ENCODE measurements at places on chromosomes 16 and 17.

DNA sequence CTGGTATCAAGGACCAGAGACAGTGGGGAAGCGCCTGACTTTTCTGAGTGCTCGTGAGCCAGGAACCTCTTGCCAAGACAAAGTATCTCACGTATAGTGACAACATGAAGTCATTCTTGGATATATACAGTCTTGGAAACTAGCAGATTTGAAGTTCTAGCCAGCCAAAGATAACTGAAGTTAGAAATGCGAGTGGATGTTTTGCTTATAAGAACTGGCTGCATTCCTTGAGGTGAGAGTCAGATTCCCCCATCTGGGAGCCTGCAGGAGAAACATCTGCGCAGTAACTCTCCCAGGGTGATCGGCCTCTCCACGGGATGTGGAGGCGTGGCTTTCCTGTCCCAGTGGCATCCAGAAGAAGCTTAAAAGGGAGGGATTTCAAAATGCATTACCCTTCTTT is 89.8 kb downstream of the SHISA6 start:
- DNase-seq = no peak

DNA sequence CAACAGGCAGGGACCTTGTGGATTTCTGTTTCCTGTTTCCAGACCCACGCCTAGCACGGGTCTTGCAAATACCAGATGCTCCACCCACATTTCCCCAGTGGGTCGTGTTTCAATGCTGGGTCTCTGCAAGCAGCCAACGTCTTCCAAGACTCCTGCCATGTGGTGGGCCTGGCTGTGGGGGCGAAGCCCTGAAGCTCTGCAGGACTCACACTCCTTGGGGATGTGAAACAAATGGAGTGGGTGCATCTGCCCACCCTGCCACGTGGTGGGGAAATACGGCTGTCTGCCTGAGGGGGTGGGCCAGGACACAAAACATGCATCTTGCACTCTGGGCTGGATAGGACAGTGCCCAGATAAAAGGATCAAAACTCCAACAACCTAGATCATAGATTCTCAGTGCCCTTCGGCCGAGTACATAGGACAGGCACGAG is 32.6 kb downstream of the FA2H start:
- DNase-seq = no peak

DNA sequence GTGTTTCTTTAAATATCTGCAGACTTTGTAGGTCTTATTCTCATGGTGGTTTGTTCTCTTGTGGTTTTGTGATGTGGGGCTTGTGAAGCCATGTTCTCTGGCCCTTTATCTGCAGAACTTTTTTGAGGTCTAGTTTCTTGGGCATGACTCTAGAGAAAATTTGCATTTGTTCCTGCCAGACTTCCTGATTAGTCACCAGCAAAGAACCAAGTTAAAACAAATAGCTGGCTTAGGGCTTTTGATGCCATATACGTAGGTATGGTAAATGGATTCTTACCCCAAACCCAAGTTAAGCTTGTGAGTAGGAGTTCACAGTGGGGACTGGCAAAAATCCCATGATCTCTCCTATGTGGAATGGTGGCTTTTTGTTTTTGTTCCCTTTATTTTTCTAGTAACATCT is 68.7 kb upstream of the IRX3 start:
- no peak for DNase-seq

- no peak for DNase-seq
These were observed 163.2 kb downstream of the PPM1E start for GRCh38 chr17:58918884-58919283.

DNA sequence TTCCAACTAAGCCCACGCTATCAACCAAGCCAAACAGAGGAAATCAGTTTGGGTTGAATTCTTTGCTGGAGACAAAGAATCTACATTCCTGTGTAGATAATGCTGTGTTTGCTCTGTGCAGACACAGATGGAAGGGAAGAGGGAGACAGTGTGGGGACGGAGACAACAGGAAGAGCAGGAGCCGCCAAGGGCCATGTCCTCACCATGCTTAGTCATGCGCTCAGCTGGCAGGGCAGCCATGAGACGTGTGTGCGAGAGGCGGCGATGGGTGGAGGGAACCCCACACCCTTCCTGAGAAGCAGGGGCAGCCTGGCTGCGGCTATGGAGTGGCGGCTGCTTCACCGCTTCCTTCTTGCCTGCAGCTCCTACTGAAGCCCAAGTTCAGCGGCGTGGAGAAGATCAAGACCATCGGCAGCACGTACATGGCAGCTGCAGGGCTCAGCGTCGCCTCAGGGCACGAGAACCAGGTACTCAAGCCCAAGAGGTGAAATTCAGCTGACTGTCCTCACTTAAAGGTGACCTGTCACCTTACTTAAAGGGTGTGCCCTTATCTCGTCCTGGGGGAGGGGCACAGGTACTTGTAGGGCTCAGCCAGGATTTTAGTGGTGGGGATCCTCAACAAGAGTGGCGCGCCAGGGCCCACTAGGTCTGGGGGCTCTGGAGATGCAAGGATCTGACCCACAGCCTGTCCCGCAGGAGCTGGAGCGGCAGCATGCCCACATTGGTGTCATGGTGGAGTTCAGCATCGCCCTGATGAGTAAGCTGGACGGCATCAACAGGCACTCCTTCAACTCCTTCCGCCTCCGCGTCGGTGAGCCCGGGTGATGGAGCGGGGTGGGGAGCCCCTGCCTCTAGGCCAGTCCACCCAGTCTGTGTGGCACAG is 47.5 kb downstream of the ADCY7 start:
- peak; percentile 58 for DNase-seq

DNA sequence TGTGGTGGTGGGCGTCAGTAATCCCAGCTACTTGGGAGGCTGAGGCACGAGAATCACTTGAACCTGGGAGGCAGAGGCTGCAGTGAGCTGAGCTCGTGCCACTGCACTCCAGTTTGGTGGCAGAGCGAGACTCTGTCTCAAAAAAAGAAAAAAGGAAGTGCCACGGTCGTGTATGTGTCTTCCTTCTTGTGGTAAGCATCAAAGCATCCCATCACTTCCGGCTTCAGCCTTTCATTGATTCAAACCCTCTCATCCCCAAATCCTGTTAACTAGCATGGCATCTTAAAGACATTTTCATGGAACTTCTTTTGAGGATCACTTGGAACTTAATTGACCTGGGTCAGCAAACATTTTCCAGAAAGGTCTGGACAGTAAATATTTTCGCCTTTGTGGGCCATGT is 126.2 kb downstream of the CPPED1 start:
- DNase-seq = no peak

- DNase-seq = no peak
These were observed 7.7 kb downstream of the HAPSTR1 start for GRCh38 chr16:9099131-9099625.

DNA sequence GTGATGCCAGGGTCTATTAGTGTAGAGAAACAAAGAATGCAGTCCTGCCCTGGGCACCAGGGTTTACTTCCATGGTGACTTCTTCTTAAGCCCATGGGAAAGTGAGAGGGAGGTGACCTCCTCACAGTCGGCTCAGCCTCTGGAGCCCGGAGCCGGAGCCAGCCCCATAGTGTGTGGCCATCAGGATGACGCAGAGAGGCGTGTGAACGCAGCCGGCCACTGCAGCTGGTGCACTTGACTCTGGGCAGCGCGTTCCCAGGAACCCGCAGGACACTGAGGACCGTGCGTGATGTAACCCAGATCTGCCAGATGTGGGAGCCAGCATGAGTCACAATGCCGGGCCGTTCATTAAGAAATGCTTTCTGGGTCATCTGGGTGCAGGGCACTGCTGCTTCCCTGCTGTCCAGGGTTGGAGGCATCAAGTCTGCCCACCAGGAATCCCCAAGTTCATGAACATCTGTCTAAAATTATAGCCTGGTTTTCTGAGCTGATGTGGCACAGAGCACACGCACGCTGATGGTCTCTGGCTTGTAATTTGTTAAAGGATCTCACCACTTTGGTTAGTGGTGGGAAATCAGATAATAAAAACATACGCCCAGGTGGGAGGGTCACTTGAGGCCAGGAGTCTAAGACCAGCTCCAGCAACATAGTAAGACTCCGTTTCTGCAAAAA is 114.1 kb downstream of the PITPNC1 start:
- DNase-seq = no peak

- peak; percentile 90 for DNase-seq
These were observed 363 bp upstream of the MIF4GD start for GRCh38 chr17:75271233-75271954.

GRCh38 chr17:4934173-4934979 is 2.3 kb downstream of the GP1BA start:
- DNase-seq = no peak

GRCh38 chr17:11807606-11808005 is 189.7 kb downstream of the ZNF18 start:
- DNase-seq = no peak

DNA sequence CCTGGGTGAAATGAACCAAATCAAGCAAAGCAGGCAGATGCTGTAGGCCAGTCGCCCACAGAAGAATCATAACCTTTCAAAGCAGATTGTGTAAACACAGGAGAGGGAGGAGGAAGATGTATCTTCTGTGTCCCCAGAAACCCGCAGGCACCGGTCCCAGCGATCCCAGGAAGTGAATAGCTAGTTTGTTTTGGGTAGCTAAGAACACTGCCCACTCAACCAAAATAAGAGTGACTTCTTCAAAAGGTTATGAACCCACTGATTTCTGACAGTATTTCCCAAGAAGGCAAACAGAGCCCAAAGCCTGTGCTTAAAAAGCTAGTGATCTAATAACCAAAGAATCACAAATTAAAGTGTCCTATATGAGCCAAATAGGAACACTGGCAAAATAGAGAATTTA is 67.8 kb downstream of the GRIN2A start:
- no peak for DNase-seq

DNA sequence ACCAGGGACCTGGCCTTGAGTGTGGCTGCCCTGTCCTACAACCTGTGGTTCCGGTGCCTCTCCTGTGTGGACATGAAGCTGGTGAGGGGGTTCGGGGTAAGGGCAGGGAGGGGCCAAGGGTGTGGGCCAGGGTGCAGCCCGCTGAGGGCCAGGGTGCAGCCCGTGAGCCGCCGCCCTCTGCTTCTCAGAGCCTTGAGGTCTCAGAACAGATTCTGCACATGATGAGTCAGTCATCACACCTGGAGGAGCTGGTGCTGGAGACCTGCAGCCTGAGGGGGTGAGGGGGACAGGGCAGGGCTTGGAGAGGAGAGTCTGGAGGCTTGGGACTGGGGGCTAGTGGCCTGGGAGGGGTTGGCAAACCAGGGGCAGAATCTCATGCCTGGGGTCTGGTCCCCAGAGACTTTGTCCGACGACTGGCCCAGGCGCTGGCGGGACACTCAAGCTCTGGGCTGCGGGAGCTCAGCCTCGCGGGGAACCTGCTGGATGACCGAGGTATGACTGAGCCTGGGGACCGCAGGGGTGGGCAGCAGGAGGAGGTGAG is 2.2 kb downstream of the CARMIL2 start:
- no peak for DNase-seq

GRCh38 chr16:4945560-4946502 is 8.9 kb upstream of the PPL start:
- no peak for DNase-seq

DNA sequence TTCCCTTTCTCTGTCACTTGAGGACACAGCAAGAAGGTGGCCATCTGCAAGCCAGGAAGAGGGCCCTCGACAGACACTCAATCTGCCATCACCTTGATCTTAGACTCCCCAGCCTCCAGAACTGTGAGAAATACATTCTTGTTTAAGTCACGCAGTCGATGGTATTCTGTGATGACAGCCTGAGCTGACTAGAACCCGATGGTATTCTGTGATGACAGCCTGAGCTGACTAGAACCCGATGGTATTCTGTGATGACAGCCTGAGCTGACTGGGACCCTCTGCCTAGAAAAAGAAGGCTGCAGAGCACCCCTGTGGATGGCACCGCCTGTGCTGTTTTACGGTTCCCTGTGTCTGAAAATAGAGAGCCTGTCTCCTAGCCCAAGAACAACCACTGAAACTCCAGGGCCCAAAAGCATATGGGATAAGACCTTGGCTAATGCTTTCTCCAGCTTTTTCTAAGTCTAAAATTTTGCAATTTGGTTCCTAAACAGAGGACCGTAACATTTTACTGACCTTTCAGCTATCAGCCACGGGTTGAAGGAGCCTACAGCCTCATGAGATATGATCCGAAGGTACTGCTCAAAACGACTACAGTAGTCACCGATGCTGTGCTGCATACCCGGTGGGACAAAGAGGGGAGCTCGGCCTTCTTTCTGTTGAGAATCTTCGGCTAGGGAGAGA is 33.1 kb upstream of the PITPNM3 start:
- no peak for DNase-seq

GRCh38 chr17:17303847-17304490 is 796 bp downstream of the NT5M start:
- DNase-seq = no peak

- no peak for DNase-seq
These were observed 5.6 kb upstream of the ST3GAL2 start for GRCh38 chr16:70444249-70445063.

- no peak for DNase-seq
These were observed 39.4 kb downstream of the SLC47A1 start for GRCh38 chr17:19573075-19573474.

DNA sequence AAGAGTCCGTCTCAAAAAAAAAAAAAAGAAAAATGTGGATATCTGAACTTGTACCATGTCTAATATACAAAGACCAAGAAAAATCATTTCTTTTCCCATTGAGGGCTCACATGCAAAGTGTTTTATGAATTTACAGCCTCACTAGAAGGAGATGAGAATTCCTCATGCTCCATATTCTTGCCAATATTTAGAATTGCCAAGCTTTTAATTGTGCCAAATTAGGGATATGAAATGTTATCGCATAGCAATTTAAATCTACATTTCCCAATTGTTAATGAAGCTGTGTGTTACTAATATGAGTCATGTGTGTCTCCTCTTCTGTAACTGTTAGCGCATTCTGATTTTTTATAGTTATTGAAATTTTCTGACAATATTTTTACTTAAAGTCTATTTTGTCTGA is 63.0 kb upstream of the CRYM start:
- DNase-seq = no peak

DNA sequence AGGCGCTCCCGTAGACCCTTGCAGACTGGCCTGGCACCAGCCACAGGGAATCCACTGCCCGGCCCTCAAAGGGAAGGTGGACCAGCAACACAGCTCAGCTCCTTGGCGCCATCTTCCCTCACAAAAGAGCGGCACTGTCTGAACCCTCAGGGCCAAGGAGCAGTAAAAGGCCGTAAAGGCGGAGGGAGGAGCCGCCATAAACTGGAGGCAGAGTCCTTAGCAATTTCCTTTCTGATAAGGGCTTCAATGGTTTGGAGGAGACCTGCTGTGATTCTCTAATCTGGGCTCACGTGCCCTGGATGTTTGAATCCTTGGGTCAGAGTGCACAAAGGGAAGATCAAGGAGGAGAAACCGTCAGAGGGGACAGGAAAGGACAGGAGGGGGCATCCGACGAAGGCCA is 15.5 kb upstream of the AXIN2 start:
- no peak for DNase-seq

- no peak for DNase-seq
These were observed 80.1 kb downstream of the SOCS1 start for GRCh38 chr16:11175787-11176341.

- DNase-seq = no peak
These were observed 6.7 kb downstream of the MPP3 start for GRCh38 chr17:43826206-43826605.

- no peak for DNase-seq
These were observed 13.6 kb downstream of the KATNB1 start for GRCh38 chr16:57749101-57749692.

DNA sequence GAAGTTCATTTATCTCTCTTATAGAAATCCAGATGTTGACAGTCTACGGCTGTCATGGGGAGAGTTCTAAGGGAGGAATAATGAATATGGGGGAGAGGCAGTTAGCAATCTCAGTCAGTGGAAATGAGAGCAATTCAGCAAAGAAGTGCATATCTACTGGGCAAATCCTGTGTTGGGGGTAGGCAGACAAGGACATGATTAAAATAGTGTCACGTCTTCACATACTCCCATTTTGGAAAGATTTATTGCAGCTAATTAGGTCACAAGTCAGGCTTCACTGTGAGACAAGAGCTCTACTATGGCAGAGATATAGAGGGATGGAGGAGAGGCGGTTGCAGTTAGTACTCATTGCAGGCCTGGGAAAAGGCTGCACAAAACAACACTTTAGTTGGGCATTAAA is 29.8 kb downstream of the LRRC36 start:
- no peak for DNase-seq

Data from central memory CD4-positive, alpha-beta T cell (primary cell).